Fibroblast of the aortic adventitia (primary cell): ENCODE measurements at places on chromosomes 3 and 15. TPM values are rescaled to one million over a fixed set of nuclear protein-coding genes. Genes with fewer than 3 reads are reported as not detected.

GRCh38 chr3:103894162-103894822, 1459.5 kb downstream of the ZPLD1 start:
- DNase-seq, result no peak

GRCh38 chr3:131147534-131147933, 120.9 kb downstream of the NEK11 start:
- DNase-seq, result peak; percentile 43

SMCO1 gene
- not detected in 2 replicates for total RNA-seq

DNA sequence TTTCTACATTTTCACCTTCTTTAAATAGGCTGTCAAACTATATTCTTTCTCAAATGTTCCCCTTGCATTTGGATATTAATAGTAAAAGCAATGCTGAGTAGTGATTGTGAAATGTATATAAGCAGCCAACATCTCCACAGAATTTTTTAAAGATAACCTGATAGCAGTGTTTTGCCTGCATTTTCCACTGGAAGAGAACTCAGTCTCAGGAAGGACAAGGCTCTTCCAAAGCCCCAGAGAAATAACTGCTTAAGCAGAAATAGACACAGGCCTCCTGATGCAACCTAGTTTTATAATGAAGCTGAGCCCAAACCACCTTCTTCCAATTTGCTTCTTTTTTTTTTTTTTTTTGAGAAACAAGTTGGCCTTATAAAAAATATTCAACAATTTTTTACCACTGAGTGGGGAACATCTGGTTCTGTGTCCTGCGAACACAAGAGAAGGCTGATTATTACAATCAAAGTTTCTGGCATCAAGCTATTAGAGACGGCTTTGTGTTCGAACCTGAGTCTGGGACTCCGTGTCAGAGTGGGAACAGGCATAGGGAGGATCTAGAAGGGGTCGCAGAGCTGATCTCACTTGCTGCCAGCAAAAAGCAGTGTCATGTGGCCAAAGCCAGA, 332.5 kb upstream of the TBL1XR1 start:
- DNase-seq, result peak; percentile 95

PLCH1 gene
- total RNA-seq, result 0.09 TPM in 1 of 2 replicates, not detected in the other

LDHAL6B gene
- not detected in 2 replicates for total RNA-seq

TNK2 gene
- 7.1 and 10.8 TPM in 2 replicates for total RNA-seq

CELF6 gene
- 0.18 and 1.6 TPM in 2 replicates for total RNA-seq

LPCAT4 gene
- total RNA-seq, result 12.5 and 19.3 TPM in 2 replicates

DNA sequence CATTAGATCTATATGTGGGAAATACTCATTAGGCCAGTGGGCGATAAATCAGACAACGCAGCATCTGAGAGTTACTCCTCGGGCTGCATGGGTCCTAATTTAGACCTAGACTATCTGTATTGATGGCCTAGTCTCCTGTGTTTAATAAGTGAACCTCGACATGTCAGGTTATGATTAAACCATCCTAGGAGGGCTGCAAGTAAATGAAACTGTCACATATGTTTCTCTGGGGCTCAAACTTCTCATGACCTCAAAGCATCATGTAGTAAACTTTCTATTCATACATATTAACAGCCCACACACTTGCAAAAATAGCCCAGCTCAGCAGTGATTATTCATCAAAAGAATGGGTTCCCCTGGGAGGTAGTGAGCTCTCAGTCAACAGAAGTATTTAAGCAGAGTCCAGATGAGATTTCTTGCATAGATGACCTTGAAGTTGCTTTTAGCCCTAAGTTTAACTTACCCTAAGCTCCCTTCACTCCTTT, 51.6 kb downstream of the RAB11A start:
- DNase-seq, result peak; percentile 39

DNA sequence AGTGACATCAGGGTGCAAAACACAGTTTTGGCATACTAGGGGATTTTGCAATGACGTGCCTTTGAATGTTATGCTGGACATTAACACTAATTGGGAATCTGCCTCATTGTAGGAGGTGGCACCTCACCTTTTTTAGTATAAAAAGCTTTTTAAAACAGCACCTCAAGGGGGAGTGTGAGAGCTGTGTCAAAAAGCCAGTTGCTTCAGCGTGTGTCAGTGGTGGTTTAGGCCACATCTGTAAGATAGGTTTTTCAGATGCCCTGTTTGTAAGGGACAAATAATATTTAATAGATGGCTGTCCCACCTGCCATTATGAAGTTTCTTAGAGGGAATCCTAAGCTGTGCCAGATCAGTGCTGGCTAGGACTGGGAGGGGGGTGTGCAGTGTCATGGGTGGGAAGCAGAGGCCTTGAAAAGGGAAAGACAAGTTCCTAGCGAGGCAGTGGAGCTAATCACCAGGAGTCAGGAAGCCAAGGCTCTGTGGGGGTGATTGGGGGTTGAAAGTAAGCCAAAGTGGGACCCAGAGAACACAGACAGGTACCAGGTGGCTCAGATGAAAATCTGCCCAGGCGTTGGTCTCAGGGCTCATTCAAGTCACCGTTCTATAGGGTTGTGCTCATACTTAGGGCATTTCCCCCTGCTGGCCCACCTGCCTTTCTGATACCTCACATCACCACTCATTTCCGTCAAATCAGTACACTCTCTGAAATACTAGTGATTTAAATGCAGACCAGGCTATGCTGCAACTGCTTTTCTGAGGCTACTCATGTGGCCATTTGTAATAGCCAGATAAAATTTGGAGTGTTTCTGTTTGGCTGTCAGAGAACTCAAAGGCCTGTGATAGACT, 120.5 kb downstream of the BBX start:
- DNase-seq, result no peak
